PC-9 (cell line): ENCODE measurements at places on chromosomes 6 and 20. TPM values are rescaled to one million over a fixed set of nuclear protein-coding genes. Genes with fewer than 3 reads are reported as not detected.
A peak's percentile ranks its signal among the peaks of the same experiment; 100 is the strongest.

The XKR7 gene
- not detected in 2 replicates for total RNA-seq

The HSPA1L gene
- total RNA-seq = 2.3 and 2.6 TPM in 2 replicates

The IP6K3 gene
- total RNA-seq = not detected in 2 replicates

DNA sequence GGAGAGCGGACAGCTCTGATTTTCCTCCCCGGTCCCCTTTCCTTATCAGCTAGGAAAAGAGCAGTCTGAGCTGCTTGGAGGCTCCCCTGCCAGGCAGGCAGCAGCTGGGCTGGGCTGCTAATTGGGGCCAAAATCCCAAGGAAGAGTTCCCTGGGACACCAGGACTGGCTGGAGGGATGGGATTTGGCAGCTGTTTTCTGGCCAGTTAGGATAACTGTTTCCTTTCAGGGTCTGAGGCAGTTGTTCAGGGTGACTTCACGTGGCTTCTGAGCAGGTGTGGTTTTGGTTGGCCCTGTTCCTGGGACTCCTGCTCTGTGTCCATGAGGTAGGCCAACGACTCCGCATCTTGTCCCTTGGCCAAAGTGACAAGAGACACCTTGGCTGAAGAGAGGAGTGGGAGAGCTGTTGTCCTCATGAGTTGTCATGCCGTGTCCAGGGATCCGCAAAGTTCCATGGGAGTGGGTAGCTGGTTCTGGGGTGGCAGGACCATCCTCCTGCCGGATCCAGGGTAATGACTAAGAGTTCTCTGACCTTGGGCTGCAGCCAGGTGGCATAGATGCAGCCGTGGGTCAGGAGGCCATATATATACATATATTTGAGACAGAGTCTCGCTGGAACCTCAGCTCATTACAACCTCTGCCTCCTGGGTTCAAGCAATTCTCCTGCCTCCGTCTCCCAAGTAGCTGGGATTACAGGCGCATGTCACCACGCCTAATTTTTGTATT lies 21.2 kb downstream of the MRPS18A start:
- no peak for DNase-seq

GRCh38 chr6:75834447-75834846 lies 85.4 kb downstream of the MYO6 start:
- no peak for DNase-seq

- no peak for DNase-seq
Observed at GRCh38 chr20:38181207-38181801, 16.2 kb upstream of the TGM2 start.

DNA sequence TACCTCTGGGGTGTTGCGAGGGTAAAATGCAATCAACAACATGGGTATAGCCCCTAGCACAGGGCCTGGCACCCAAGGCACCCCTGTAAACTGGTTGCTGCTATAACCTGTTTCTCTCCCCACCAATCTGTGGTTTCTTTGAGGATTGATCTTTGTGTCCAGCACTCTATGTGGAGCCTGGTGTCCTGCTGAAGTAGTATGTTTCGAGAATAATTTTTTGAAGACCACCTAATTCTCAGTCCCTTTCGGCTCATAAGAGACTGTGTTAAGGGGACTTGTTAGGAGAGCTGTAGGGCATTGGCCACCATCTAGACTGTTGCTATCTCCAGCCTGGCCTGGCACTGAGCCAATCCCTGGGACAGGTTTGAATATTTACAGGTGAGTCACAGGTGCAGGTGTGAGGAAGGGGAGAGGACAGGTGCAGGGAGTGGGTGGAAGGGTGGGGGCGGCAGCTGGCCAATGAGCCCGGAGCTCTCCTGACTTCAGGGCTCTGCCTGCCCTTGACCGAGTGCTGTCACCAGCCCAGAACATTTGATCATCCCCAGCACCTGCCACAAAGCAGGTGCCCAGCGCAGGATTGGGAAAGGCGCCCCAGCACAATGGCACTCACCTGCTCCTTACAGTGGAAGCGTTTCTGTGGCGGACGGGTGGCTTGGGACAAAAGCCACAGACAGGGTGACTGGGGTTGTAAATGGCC lies 8.1 kb upstream of the C20orf144 start:
- DNase-seq = peak; percentile 81

- peak; percentile 79 for DNase-seq
Observed at GRCh38 chr20:38094373-38094891, 60.9 kb downstream of the RPRD1B start.

DNA sequence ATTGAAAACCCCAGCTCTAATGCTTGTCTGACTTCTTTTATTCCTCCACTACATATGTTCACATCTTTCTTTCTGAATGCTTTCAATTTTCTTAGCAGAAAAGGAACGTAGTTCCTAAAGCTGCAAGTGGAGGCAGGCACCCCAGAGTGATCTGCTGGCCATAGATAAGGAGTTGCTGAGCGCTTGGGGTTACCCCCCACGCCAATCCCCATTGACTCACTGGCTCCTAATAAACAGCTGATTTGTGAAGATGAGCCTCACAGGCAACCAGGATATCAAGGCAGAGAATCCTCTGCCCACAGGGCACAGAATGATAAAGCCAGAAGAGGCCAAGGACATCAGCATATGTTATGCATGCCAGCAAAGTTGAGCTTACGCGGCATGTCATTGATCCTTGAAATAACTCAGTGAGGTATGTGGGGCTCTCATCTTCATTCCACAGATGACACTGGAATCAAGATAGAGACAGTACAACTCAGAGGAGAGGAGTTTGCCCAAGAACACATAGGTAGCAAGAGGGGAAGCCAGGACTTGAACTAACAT lies 129.1 kb upstream of the PTPRT start:
- DNase-seq = no peak
